ENCODE measurements at places on chromosomes 5 and 9.

GRCh38 chr5:135988546-135988945, 33.8 kb upstream of the LECT2 start:
- DNase-seq, result no peak

DNA sequence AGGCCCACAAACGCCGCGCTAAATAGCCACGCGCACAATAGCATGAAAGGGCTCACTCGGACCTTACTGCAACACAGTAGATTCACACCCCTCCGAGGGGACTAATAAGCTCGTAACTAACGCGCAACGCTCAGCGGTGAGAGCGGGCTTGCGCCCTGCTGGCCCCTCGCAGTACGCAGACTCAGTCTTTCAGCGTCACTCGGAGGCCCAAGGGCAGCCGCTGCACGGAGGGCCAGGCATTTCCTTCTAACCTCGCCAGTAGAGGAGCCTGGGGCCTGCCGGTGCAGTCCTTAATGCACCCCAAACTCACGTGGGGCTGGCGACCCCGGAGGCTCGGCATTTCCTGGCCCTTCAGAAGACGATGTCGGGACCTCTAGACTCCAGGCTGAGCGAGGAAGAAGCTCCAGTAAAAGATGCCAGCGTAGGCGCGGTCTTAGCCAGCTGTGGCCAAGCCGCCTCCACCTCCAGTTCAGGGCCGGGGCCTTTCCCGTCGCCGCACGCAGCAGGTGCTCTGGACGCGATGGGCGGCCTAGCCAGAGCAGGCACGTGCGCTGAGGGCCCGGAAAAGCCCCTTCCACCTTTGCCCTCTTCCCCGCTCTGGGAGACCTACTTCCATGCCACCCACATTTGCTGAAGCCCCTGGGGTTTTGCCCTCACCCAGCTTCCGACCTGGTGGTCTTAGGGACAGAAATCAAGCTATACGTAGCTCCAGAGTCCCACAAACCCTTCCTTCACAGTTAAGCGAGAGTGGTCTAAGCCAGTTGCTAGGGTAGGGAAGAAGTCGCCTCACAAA, 38.3 kb upstream of the TIFAB start:
- DNase-seq, result no peak

DNA sequence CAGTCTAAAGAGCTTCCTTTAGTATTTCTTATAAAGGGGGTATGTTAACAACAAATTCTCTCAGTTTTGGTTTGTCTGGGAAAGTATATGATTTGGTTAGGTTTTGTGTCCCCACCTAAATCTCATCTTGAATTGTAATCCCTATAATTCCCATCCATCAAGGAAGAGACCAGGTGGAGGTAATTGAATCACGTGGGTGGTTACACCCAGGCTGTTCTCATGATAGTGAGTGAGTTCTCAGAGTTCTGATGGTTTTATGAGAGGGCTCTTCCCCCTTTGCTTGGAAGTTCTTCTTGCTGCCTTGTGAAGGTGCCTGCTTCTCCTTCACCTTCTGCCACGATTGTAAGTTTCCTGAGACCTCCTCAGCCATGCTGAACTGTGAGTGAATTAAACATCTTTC, 109.1 kb downstream of the MACIR start:
- DNase-seq, result no peak

DNA sequence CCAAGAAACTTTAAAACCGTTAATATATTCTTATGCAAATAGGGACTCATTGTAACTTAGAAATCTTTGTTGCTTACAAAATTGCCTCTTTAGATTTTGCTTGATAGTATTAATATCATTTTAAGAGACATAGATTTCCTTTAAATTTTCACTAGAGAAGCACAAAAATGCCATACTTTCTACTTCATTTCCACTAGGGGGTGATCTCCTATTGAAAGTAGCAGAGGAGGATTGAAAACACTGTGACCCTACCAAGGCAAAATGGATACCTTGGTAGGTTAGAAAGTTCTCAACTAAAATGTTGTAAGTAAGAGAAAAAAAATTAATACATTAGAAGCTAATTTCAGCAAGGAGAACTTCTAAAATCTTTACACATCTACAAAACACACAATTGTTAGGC, 204.9 kb downstream of the CHSY3 start:
- DNase-seq, result no peak

DNA sequence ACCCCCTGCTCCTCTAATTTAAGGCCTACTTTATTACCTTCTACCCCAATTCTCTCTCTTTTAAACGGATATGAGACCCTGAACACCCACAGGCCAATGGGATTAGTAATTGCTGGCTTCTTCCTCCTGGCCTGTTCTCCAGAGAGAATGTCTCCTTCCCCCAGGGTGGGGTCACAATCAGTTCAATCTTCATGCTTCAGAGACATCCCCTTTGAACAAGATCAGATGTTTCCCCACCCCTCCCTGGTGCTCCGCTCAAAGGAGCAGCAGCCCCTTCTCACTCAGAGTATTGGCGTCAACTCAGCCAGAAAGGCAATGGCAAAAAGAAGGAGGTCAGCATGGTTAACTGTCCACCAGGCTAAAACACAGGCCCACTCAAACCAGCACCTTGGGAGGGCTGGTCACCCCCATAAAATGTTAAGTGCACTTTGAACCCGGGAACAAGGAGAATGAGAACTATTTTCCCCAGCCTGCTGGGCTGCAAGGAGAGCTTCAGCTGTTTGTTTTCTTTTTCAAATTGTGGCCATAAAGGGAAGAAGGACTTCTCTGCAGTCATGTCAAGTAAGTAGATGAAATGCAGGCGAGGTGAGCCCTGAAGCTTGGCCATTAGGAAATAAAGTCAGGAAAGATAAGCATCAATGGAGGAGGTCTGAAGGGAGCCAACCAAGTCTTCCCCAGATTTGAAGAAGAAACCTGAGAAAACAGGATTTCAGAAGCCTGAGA, 20.1 kb downstream of the LHFPL2 start:
- DNase-seq, result no peak

GRCh38 chr5:118486647-118487225, 501.6 kb downstream of the DTWD2 start:
- DNase-seq, result no peak

DNA sequence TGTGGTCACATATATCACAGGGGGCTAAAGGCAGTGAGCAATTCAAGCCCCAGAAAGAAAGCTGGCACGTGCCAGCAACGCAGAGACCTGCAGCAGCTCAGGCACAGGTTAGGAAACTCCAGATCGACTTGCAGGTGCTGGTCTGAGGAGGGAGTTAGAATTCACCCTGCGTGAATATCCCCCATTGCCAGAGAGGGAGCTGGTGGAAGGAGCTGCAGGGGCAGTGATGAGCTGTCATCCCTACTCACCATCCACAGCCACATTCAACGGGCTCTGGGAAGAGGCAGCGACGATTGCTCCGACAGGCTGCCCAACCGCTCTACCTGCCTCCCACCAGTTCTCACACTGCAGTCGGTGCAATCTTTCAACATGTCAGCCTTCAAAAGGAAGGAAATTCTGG, 40.8 kb upstream of the CLK4 start:
- no peak for DNase-seq

DNA sequence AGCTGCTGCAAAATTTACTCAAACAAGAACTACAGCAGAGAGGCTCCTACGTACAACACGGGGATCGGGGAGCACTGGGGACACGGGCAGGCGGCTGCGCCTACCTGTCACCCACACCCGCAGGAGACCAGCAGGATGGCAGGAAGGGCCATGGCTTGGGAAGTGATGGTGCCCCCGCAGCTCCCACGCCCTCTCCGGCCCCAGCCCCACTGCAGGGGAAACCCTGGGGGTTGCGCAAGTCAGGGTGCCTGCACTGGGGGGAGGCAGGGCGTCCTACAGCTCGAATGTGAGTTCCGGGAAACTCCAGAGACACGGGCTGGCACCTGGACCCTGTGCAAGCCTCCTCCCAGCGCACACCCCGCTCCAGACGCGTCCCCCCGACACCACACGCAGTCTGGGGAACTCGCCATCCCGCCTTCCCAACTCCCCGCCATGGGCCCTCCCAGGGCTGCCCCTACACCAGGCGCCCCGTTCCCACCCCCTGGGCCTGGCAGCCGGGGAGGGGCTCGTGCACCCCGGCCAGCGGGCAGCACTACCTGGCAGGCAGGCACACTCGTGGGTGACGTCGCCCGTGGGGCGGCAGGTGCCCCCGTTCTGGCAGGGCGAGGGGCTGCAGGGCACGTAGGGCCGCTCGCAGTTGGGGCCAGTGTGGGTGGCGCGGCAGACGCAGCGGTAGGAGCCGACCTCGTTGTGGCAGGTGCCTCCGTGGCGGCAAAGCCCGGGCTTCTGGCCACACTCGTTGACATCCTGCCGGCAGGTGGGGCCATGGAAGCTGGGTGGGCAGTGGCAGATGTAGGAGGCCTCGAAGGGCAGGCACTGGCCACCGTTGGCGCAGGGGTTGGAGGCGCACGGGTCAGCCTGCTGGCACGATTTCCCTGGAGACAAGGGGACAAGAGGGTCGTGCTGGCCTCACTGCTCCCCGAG, 23.3 kb downstream of the NOTCH1 start:
- DNase-seq, result no peak

GRCh38 chr9:119736491-119737454, 367.5 kb upstream of the BRINP1 start:
- DNase-seq, result no peak

DNA sequence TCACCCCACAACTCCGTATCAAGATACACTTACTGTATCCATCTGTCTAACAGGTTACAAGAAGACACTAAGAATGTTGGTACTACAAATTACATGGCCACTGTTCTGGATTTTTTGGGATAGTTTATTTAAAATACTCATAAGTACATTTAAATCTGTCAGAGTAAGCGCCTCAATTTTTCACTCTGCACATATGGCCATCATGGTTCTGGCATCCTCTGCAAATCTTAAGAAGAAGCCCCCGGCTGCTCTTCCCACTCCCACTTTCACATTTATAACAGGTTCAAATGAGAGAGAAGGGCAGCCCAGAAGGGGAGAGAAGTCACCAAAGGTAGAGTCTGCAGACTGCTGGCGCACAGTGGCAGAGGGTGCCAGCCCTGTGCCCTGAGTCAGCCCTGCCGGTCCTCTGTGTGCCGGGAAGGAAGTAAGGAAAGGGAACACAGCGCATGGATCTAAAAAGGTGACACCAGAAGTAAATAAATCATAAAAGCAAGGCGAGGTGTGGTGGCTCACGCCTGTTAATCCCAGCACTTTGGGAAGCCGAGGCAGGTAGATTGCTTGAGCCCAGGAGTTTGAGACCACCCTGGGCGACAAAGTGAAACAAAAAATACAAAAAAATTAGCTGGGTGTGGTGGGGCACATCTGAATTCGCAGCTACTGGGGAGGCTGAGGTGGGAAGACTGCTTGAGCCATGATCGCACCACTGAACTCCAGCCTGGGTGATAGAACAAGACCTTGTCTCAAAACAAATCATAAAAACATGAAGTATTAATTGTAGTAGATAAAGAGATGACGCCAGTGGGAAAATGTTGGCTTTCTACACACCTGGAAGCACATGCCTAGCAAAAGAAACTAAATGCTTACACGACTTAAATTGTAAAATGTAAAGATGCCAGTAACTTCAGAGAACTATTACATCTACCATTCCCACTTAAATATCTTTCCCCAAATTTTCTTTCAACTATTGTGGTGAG, 30.0 kb downstream of the RNF130 start:
- DNase-seq, result no peak

GRCh38 chr5:17381932-17382331, 116.1 kb upstream of the TAF11L2 start:
- no peak for DNase-seq

GRCh38 chr5:9351546-9351945, 194.3 kb downstream of the SEMA5A start:
- no peak for DNase-seq

DNA sequence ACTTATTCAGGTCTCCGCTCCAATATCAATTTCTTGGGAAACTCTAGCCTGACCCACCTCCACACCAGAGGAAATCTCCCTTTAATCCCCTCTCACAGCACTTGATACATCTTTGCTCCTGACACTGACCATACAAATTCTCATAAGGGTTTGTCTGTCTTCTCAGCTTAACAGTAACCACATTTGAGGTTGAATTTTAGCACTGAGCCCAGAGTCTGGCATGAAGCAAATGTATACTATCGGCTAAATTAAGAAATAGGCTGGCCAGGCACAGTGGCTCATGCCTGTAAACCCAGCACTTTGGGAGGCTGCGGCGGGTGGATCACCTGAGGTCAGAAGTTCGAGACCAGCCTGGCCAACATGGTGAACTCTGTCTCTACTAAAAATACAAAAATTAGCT, 9.7 kb downstream of the CDK5RAP2 start:
- DNase-seq, result no peak

GRCh38 chr9:83512621-83513020, 25.6 kb downstream of the FRMD3 start:
- no peak for DNase-seq

- DNase-seq, result no peak
Measured at GRCh38 chr9:23538067-23538402, 288.0 kb downstream of the ELAVL2 start.

DNA sequence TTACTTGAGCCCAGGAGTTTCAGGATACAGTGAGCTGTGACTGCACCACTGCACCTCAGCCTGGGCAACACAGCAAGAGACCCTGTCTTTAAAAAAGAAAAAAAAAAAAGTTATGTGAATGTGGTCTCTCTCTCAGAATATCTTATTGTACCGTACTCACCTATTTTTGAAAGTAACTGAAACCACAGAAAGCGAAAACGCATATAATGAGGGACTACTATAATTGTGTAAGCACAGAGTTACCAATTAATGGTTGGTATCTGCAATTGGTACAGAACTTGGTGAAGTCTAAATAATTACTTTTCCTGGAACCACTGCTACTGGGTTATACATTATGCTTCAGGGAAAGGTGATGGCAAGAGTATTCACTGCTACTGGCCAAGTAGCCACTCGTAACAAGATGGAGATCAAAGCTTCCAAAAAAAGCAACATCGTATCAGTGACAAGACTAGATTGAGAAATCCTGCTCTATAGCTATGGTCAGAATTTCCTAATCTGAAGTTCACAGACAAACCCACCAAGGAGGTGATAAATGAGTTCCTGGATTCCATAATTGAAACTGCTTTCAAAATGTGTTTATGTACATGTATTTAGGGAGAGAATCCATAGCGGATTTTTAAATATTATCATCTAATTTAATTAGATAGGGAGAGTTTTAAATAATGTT, 82.7 kb downstream of the NR6A1 start:
- DNase-seq, result no peak
